NCI-H1417 (cell line): ENCODE measurements at places on chromosomes 12 and 14.

GRCh38 chr14:32049361-32050088 lies 27.6 kb upstream of the ARHGAP5 start:
- peak; percentile 45 for DNase-seq

- DNase-seq, result no peak
Measured at GRCh38 chr12:115209230-115209629, 525.3 kb upstream of the TBX3 start.

DNA sequence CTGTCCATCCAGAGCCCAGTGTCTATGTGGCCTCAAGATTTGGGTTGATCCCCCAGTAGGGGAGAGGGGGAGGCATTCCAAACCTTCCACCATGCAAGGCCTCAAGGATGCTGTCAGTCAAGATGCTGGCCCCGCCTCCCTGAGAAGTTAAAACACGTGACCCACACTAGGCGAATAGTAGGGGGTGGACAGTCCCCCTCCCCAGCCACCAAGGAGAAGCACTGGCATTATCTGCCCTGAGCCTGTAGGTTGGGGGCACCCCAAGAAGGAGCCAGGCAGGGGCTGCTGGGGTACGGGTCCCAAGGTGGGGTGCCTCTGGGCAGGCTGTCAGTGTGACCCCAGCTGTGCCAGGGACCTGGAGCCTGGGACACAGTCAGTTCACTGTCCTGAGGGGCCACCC lies 2.3 kb downstream of the SLC25A29 start:
- DNase-seq, result no peak

GRCh38 chr12:104756901-104757300 lies 201.2 kb downstream of the SLC41A2 start:
- no peak for DNase-seq

GRCh38 chr14:95619785-95620417 lies 66.3 kb upstream of the TCL1B start:
- peak; percentile 27 for DNase-seq

DNA sequence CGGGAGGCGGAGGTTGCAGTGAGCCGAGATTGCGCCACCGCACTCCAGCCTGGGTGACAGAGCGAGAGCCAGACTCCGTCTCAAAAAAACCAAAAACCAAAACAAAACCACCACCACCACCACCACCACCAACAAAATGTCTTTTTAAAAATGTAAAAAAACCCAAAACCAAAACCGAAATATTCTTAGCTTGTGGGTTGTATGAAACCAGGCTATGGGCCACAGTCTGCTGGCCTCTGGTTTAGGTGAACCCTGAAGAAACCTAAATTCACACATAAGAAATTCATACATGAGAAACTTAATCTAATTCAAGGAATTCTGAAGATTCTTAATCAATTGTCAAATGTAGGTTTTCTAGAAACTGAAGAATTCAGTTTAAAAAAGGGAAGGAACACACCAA lies 37.6 kb downstream of the INSM2 start:
- no peak for DNase-seq

DNA sequence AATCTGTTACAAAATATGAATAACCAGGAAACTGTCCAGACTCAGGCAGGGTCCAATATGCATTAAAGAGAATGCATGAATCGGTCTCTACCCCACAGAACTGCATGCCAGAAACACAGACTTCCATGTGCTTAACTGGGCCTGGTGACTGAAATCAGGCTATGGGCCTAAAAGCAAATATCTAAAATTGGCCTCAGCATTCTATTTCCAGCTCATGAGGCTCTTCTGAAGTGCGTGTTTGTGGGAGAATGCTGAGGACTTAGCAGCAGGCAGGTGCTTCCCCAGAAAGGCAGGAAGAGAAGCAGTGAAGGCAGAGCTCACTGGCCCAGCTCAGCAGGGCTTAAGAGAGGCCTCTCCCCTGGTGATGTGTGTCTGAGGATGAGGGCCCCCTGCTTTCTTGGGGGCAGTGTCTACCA lies 48.5 kb downstream of the ADGRD1 start:
- no peak for DNase-seq

- no peak for DNase-seq
Measured at GRCh38 chr14:104246401-104247335, 108.3 kb downstream of the KIF26A start.

DNA sequence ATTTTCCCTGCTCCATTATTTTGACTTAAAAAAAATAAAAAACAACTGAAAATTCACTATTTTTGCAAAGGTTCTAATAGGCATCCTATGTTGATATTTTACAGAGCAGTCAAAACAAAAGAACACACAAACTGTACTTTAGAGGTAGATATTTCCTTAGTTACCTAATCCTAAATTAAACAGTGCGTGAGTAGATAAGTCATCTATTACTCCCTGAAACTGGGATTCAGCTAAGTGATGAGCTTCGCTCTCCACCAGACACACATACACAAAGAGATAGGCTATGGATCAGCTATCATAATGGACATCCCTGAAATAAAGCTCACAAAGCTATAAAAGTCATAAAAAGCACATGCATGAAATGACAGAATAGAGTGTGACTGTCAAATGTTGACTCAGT lies 398.7 kb downstream of the SOX5 start:
- DNase-seq, result peak; percentile 25

- no peak for DNase-seq
Measured at GRCh38 chr12:26196421-26196716, 996 bp downstream of the SSPN start.

GRCh38 chr14:100443603-100444002 lies 120.5 kb downstream of the SLC25A47 start:
- peak; percentile 52 for DNase-seq

DNA sequence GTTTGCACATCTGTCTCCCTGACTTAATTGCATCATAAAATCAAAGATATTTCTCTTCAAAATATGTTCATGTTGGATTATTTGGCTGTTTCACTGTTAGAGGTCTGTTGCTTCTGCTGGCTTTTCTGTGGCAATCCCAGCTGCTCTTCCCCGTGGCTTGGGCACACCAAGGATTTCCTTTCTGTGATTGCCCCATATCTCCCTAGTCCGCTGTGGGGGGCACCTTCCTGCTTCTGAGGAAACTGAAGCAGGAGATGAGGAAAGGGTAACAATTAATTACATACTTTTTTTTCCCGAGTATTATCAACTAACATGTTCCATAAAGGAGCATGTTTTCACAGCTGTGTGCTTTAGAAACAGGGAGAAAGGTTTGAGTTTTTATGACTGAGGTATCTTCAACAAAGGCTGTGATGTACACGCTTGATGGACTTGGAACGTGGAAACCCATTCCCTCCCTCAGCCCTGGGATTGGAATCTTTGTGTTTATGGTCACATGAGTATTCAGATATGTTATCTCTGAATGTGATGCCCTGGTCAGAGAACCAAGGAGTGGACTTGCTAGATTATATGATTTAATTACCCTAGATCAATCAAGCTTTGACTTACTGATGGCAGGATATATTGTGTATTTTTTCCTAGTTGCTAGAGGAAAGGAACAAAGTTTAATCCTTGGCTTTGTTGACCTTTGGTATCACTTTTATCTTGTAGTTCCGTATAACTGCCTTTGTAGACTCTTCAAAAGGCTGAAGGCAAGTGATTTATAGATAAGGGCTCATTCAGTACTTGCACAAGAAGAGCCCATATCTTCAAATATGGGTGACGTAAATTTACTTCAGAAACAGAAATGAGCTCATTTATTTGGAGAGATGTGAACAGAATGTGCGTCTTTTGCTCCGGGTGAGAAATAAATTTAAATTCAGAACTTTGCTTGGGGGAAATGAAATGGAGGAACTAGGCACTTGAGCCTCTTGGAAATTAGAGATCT lies 46.7 kb downstream of the BORCS5 start:
- DNase-seq, result no peak

DNA sequence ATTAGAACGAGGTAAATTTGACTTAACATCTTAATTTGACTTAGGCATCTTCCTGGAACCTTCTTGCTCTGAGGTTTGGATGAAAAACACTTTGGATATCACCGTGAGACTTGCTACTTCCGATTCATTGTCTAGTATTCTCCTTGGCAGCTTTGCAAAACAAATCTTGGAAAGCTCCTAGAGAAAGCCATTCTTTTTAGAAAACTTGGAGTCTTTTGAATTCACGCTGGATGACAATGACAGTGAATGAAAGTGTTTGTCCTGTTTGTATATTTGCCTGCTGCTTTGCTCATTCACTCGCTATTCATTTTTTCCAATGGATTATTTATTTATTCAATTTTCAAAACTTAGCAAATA lies 222.1 kb upstream of the HMGA2 start:
- no peak for DNase-seq

DNA sequence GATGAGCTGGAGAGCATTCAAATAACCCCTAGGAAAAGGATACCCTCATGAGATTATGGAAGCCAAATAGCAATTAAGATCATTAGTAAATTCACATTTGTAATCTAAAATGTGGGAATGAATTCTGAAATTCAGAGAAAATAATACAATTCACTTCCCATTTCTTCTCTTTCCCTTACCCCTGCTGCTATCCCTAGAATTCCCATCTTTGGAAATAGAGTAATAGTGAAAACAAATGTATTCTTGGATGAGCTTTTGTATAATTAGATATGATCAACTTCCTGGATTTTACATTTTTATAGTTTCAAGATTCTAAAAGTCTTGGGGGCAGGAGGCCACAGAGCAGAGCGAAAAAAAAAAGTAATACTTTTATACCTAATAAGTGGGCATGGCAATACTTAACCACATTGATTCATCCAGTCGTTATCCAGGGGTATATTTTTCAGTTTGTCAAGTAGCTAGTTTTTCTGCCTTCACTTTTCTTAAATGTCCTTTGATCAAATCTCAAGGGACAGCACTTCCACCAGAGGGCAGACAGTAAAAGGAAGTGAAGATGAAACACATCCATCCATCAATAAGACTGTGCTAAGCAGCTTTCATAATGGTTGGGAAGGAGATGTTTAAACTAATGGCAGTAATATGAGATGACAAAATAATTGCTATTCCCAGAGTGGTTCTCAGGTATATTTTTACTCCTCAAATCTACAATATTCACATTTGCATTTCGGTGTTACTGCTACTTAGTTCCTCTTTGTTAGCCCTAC lies 401.3 kb downstream of the DIO2 start:
- DNase-seq, result peak; percentile 18

- DNase-seq, result no peak
Measured at GRCh38 chr14:97306760-97307246, 509.6 kb downstream of the VRK1 start.

DNA sequence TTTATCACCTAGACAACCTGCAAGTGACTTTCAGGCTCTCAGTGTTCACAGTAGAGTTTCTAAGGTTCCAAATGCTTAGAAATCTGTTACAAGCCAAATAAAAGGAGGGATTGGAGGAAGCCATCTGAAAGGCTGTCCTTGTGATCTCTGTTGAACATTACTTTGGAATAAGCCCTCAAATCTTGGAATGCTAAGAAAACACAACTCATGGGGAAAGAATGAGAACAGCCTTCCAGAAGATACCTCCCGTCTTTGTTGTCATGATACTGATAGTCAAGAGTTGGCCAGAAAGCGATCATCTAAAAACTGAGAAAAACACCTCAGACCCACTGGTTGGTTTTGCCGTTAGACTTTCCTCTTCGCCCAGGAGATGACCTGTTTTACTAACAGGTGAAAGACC lies 44.4 kb upstream of the KCNK13 start:
- DNase-seq, result no peak

- peak; percentile 24 for DNase-seq
Measured at GRCh38 chr12:26402648-26403047, 207.3 kb downstream of the SSPN start.

DNA sequence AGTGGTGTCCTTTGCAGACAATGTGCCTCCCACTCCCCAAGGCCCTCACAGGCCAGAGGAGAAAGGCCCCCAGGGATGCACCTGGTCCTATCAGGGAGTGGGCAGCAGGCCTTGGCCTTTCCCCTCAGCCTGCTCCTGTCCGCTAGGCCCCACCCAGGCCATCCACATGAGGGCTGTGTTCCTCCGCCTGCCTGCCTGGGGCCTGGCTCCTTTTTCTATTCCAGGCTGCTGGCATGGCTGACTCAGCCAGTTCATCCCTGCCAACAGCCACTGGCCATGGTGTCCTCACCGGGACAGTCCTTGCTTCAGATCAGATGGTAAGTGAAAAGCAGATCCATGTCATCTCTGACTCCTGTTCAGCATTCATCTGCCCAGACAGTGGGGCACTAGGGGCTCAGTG lies 13.4 kb downstream of the ISM2 start:
- no peak for DNase-seq

GRCh38 chr14:88137327-88137726 lies 132.4 kb downstream of the GPR65 start:
- DNase-seq, result no peak

DNA sequence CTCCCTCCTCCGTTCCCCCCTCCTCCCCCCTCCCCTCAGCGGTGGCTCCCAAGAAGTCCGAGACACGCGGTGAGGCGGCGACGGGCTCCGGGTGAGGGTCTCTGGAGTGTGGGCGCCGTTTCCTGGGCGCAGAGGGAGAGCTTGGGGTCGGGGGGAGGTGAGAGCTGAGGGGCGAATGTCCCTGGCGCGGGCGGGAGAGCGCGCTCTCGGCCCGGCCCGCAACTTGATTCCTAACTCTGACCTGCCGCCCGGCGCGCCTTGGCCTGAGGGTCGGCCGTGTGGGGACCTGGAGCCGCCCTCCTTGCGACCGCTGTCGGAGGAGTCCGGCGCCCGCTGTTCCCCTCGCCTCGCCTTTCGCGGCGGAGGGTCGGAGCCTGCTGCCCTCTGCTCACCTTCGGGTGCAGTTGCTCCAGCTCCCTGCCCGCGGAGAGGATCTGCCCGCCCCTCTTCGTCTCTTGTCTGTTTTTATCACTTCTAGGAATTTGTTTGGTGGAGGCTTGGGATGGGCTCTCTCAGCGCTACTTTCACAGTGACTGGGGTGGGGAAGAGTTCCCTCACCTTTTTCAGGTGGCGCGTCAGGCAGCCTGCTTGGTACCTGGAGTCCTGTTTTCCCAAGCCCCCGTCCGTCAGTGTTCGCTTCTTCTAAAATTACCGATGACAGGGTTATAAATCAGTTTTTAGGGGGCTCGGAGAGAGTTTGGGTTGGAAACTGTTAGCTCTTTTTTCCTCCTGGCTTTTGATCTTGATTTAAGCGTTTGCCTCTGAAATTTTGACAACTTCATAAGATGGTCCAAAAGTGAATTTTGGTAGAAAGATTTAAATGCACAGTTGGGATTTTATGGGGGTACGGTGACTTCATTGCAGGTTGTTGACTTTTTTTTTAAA lies 495 bp downstream of the ADIPOR2 start:
- DNase-seq, result peak; percentile 92
